ENCODE measurements at places on chromosomes 6 and 20.

GRCh38 chr6:33279971-33280511 is 3.1 kb downstream of the B3GALT4 start:
- peak; percentile 94 for DNase-seq

GRCh38 chr20:35329435-35330139 is 37.4 kb upstream of the FAM83C start:
- peak; percentile 85 for DNase-seq

GRCh38 chr6:20715135-20715806 is 181.0 kb downstream of the CDKAL1 start:
- no peak for DNase-seq

- no peak for DNase-seq
Observed at GRCh38 chr20:44576297-44576696, 6.1 kb upstream of the PKIG start.

All from ELF-1 (cell line).